G401 (cell line): ENCODE measurements at places on chromosomes 7 and 10. TPM values are rescaled to one million over a fixed set of nuclear protein-coding genes. Genes with fewer than 3 reads are reported as not detected.
A peak's percentile ranks its signal among the peaks of the same experiment; 100 is the strongest.

DNA sequence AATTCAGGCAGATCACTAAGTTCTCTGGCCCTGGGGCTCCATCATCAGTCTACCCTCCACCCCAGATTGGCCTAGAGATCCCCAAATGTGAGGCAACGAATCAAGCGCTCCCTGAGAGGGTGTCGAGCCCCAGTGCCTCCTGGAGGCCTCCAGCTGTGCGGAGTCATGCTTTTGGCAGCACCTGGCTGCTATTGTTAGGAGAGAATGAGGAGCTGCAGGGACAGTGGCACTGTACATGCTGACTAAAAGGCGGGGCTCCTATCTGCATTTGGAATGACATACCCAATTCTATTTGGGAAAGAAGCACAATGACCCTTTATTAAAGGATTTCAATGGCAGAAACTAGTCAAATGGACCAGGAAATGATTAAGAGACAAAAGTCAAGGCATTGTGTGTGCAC, 161.8 kb downstream of the DPY19L1 start:
- no peak for DNase-seq

DNA sequence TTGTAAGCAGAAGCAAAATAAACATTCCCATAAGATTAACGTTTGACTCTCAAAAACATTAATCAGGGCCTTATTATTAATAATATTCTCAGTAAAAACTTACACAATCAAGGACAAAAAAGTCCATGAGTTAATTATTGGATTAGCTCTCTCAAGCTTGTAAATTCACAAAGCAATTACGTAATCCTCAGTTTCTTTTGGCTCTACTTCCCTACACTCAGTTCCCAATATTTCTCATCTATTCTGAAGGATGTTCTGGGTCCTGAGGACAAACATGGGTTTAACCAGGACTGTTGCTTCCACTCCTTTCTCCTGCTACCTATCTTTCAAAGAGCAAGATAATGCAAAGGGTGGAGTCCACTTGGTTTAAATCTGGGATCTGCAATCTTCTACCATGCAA, 15.1 kb downstream of the FBXL13 start:
- DNase-seq, result no peak

DNA sequence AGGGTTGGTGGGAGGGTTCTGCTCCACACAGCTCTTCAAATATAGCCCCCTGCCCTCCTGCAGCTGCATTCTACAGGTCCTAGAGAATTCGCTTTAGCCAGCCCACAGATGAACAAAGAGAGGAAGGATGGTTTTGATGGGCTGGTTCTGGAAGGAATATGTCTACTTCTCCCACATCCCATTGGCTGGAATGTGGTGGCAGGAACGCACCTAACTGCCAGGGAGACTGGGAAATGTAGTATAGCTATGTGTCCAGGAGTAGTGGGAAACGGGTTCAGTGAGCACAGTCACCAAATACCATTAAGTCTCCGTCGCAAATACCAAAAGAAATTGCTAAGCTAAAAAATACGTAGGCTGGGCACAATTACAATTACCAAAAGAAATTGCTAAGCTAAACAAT, 7.3 kb upstream of the PTER start:
- no peak for DNase-seq

DNA sequence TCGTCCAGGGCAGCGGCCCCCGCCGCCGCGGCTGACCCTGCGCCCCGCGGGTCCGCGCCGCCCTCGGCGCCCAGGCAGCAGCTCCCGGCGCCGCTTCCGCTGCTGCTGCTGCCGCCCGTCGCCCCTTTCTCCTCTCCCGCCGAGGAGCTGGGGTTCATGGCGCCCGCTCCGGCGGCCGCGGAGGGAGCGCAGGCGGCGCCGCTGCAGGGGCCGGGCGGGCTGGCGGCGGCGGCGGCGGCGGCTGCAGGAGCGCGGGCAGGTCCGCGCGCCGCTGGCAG, 286 bp downstream of the DGKI start:
- no peak for DNase-seq

DNA sequence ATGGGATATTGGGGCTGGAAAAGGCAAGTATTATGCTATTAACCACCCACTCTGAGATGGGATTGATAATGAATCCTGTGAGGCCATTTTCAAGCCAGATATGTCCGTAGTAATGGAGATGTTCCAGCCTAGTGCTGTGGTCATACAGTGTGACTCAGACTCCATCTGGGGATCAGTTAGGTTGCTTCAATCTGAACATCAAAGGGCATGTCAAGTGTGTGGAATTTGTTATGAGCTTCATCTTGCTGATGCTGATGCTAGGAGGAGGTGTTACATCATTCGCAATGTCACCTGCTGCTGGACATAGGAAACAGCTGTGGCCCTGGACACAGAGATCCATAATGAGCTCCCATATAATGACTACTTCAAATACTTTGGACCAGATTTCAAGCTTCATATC, 144.7 kb downstream of the PLCE1 start:
- no peak for DNase-seq

- no peak for DNase-seq
These were observed 372.5 kb downstream of the SDK1 start for GRCh38 chr7:3673524-3673923.

DNA sequence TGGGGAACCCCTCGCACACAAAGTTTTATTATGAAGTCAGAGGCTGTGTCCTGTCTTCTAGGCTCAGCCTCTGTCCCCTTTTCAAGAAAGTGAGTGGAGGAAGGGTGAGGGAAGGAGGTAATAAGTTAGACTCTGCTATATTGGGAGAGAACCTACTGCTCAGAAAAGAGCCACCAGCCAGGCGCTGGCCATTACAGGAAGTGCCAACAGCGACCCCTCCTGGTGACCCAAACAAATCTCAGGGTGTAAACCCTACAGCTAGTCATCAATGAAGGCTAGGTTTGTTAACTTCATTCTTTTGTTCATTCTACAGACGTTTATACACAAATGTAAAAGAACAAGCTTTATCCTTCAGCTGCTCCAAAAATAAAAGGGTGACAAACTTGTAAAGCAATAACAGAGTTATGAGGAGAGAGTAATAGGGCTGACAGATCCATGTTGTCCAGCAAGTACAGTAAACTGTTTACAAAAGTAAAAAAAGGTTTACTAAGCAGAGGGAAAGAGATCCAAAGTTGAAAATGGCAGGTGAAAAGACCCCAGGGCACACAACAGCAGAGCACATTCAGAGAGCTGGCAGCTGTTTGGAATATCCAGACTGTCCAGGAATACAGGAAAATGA, 82.7 kb downstream of the FAM204A start:
- DNase-seq, result peak; percentile 9

- no peak for DNase-seq
These were observed 17.2 kb downstream of the RUNDC3B start for GRCh38 chr7:87645446-87645845.

DNA sequence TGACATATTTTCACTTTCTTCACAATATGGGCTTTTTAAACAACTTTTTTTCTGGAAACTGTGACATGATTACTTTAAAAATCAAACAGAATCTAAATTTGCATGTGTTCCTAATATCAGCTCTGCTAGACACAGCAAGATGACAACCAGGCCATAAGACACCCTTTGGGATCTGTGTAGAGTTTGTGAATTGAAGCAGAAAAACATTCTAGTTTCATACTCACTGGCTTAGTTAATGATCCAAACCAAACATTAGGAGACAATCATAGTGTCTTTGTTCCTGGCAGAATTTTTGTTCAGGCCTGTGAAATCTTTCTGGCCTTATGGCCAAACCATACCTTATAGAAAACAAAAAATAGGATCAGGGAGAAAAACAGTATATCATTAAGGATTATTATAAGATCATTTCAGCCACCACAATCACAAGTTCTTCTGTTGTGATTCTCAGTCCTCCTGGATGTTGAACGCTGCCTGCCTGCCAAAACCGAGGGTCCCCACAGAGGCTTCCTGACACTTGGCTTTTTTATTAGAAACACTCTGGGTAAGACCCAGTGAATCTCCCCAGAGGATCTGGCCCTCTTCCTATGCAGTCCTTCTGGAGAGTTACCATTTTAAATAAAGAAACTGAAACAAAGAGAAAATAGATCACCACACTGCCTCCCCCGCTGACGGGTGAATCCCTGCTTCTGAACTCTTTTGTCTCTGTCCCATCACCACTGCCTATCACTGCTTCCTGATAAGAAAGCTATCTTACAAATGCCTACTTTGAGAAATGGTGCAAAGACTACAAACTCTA, 79.2 kb upstream of the PPP1R3C start:
- no peak for DNase-seq

- DNase-seq, result no peak
These were observed 19.5 kb upstream of the FAM180A start for GRCh38 chr7:135768064-135768463.

GRCh38 chr10:59587083-59587755, 122.4 kb downstream of the SLC16A9 start:
- no peak for DNase-seq

The NAT16 gene
- total RNA-seq, result 1.2 TPM in 1 of 2 replicates, not detected in the other

The NKX1-2 gene
- total RNA-seq, result 0.06 and 0.68 TPM in 2 replicates
